ENCODE measurements at places on chromosomes 12 and 14.

- DNase-seq: no peak
Observed at GRCh38 chr14:78902010-78902623, 731.9 kb downstream of the NRXN3 start.

GRCh38 chr12:24913130-24913529 lies 35.8 kb downstream of the BCAT1 start:
- no peak for DNase-seq

GRCh38 chr14:105495101-105495989 lies 4.3 kb downstream of the TEDC1 start:
- no peak for DNase-seq

GRCh38 chr14:75223664-75224154 lies 47.3 kb upstream of the TMED10 start:
- no peak for DNase-seq

DNA sequence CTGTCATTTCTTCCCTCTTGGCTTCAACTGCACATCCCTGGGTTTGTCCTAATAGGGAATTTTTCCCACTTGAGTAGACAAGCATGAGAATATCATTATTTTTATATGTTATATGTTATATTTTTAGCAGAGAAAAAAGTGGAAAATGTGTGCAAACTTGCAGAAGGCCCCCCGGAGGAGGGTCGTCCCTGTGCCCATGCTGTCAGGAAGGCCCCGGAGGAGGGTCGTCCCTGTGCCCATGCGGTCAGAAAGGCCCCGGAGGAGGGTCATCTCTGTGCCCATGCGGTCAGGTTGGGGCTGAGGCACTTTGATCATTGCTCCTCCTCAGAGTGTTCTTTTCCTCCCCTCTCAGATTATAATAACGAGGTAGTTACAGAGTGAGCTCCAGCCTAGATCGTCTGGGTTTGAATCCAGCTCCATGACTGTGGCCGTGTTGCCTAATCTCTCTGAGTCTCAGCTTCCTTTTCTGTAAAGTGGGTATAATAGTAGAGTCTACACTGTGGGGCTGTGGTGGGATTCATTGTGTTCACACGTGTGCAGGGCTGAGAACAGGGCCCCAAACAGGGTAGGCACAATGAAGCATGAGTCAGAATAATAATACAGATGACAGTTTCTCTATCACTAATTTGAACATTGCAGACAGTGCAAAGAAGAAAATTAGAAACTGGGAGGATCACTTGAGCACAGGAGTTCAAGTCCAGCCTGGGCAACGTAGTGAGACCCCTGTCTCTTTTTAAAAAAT lies 33.4 kb downstream of the ELK3 start:
- DNase-seq: no peak

GRCh38 chr14:88321692-88322503 lies 1.2 kb downstream of the KCNK10 start:
- DNase-seq: no peak

DNA sequence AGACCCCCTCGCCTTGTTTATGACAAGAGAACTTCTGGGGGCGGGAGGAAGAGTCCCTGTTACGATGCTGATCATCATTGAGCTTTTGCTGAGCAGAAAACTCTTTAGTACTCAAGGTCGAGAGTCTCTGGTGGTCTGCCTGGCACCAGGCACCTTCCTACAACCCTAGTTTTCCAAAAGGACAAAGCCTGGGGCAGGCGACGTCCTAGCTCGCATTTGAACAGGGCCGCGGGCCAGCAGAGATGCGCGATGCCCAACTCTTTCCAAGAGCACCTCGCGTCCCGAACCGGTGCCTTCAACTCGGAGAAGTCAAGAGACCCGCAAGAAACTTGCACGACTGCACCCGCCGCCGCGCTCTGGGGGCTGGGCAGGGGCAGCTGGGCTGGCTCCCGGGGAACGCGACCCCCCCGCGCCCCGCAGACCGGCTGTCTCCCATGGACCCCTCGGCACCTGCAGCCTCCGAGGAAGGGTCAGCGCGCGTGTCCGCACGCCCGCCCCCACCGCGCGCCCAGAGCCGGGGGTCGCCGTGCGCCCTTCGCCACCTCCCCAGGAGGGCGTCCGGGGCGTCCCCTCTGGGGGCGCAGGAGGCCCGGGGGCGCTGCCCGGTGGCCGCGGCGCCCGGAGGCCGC lies 377 bp upstream of the BCL7A start:
- DNase-seq: no peak

DNA sequence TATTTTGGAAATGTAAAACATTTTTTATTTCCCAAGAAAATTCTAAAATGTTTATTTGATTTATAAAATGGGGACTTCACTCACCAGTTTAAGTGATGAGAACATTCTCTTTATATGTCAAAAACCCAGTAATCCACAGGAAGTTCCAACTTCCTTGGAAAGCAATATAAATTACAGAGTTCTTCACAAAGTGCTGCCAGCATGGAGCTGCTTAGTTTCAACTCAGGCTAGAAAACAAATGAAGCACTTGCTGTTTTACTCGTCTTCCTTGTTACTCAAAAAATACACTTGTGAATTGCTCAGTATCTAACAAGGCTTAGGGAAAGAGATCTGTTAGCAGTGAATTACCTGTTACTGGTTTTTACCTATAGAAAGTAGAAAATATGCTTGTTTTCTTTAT lies 942.7 kb upstream of the MDGA2 start:
- no peak for DNase-seq

DNA sequence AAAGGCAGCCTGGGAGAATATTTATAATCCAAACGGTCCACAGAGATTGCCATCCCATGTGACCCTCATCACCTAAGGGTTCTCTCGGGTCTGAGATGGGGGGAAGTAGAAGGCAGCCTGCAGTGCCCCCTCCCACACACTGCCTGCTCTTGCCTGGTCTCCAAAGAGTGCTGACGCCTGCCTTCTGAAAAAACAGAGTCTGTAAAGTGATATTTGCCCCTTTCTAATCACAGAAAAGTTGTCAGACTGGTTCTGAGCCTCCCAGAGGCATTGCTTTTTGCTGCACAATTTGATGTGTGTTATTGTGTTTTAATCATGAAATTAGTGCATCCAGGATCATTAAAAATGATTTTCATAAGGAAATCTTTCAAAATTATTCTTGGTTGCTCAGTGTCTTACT lies 59.2 kb downstream of the TMEM30B start:
- DNase-seq: no peak

DNA sequence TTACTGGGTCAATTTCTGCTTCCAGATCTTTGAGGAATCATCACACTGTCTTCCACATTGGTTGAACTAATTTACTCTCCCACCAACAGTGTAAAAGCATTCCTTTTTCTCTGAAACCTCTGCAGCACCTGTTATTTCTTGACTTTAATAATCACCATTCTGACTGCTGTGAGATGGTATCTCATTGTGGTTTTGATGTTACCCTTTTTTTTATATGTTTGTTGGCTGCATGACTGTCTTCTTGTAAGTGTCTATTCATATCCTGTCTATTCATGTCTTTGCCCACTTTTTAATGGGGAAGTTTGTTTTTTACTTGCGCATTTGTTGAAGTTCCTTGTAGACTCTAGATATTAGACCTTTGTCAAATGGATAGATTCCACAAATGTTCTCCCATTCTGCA lies 324.9 kb downstream of the NAV3 start:
- no peak for DNase-seq

DNA sequence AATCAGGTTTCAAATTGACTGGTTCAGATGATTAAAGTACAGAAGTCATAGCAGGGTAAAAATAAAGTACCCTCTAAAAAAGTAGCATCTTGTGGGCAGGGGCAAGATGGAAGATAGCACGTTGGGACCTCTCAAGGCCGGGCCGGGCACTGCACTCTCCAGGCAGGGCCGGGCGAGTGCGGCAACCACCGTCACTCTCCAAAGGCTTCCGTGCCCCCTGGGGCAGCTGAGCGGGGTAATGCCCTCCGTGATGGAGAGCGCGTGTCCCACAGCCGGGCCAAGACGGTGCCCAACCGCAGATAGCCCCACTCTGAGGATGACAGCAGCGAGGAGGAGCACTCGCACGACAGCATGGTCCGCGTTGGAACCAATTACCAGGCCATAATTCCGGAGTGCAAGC lies 8.6 kb upstream of the PLXNC1 start:
- no peak for DNase-seq

GRCh38 chr14:56027916-56028712 lies 90.1 kb upstream of the PELI2 start:
- DNase-seq: no peak

DNA sequence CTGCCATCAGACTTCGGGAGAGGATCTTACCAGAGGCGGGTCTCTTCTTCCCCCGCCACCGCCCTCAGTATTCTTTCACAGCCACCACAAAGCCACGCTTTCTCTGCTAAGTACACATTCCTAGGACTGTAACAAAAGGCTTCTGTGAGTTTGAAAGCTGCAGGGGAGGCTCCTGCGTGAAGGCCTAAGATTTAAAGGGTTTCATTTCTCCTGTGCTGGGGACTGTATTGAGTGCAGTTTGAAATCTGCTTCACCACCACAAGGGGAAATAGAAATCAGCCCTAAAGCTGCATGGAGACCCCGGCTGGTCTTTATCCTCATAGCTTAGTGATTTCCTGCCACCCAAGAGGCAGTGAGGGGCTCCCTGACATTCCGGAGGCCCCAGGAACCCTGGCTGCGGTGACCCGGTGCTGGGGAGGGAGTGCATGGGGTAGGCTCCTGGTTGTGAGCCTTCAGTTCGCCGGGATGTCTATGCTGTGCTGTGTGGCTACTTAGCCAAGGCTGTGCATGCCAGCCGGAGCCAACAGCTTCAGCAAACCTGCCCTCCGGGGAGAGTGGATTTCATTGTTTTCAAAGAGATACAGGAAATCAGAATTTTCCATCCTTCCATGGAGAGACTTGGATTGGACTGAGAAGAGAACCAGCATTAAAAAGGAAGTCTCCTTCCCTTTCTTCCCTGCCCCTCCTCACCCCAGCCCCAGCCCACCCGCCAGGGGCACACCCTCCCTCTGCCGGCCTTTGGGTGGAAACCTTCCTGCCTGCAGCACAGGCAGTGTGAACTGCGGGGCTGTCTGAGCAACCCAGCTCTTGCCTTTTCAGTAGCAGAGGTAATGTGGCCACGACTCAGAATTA lies 163.3 kb downstream of the ETV6 start:
- DNase-seq: no peak

DNA sequence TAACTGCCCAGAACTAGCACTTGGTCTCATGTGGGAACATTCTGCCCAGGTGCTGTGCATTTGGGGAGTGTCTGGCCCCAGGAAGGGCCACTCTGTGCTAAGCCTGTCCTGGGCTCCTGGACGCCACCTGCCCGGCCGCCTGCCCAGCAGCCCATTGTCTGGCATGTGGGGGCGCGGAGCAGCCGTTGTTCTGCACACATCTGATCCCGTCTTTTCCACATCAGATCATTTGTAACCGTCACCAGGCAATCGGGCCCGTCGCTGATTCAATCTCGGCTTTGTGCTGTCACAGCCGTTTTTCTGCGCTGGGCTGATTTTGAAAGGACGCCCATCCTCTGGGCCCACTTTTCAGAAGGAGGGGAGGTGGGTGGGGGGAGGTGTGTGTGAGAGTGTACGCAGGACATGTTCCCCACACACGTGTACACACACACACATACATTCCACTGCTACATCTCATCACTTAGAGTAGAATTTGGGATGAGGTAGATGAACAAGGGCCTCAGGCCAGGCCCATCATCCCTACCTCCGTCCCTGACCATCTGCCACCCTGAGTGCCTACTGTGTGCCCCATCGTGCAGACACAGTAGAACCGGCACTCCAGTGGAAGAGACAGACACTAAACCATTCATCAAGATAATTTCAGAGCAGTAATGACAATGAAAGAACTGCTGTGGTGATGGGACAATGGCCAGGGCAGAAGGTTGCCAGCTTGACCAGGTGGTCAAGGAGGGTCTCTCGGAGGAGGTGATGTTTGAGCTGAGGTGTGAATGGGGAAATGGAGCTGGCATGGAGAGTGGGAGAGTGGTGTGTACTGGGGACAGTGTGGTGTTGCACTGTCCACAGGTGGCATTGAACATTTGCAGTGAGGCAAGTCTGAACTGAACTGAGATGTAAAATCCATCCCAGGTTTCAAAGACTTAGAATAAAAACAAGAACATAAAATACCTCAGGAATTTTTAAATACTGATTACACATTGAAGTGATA lies 19.0 kb downstream of the FAM222A start:
- DNase-seq: no peak

DNA sequence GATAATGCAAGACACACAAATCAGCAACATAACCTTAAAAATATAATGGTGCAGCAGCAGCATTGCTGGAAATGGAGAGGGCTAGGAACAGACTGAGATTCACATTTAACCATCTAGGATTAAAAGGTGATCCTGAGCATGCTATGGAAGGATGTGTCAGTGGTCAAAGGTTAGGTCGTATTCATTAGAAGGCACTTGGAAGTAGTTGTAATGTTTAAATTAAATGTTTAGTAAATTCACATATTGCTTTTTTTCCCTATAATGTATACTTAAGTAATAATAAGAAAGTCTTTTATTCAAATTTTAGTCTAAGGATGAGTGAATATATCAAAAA lies 368.6 kb upstream of the PDE3A start:
- no peak for DNase-seq

GRCh38 chr12:67362526-67362925 lies 93.4 kb downstream of the CAND1 start:
- no peak for DNase-seq

DNA sequence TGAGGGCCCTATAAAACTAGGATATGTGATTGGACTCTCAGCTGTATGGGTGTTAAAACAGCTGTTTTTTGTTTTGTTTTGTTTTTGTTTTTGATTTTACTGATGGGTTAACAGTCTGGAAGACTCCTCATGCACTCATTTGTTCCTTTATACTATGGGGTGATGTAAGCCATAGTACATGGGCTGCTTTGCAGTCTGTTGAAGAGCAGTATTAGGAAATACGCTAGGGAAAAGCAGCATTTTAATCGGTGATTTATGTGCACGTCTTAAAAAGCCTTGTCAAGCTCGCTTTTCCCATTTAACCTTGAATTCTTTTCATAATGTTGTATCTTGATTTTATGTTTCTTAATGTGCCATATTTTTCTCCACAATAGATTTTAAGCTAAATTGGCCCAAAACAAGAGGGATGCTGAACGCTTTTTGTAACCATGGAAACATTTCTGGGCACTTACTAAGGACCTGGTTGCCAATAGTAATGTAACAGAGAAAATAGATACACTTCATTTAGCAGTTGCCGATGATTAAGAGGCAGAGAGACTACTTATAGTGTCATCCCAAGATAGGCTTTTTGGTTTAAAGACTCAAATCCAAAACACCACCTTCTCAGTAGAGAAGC lies 244.0 kb downstream of the SNAPC1 start:
- DNase-seq: no peak

- DNase-seq: no peak
Observed at GRCh38 chr12:103855896-103856657, 15.0 kb upstream of the NT5DC3 start.

Measured in stimulated activated naive CD4-positive, alpha-beta T cell (primary cell).